ENCODE measurements at places on chromosomes 2 and 18. TPM values are rescaled to one million over a fixed set of nuclear protein-coding genes. Genes with fewer than 3 reads are reported as not detected.

Gene GAL3ST2
- total RNA-seq: not detected

DNA sequence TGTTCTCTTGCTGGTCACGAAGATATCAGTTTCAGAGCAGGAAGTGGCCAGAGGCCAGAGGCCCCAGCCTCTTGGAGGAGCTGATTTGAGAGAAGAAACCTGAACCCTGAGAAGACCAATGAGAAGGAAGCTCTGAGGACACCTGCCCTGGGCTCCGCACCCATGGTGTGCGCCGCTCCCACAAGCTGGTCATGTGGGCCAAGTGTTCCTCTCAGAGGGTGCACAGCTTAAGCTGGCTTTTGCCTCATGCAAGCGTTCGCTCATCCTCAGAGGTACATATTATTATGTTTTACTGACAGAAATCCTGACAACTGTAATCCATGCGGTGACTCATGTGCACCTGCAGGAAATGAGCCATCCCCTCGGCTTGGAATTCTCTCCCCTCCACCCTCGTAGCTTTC is 316.1 kb upstream of the MYT1L start:
- DNase-seq: no peak

- DNase-seq: no peak
Observed at GRCh38 chr18:39591649-39592048, 2026.1 kb upstream of the CELF4 start.

- no peak for DNase-seq
Observed at GRCh38 chr2:134932864-134933526, 14.4 kb downstream of the CCNT2 start.

GRCh38 chr2:67996772-67997527 is 65.9 kb downstream of the C1D start:
- DNase-seq: no peak

Measured in Right ventricle myocardium superior (tissue), 1 donor.